ENCODE measurements at places on chromosomes 11 and 22.

GRCh38 chr11:76620489-76620888 is 50.1 kb downstream of the LRRC32 start:
- DNase-seq, result no peak

DNA sequence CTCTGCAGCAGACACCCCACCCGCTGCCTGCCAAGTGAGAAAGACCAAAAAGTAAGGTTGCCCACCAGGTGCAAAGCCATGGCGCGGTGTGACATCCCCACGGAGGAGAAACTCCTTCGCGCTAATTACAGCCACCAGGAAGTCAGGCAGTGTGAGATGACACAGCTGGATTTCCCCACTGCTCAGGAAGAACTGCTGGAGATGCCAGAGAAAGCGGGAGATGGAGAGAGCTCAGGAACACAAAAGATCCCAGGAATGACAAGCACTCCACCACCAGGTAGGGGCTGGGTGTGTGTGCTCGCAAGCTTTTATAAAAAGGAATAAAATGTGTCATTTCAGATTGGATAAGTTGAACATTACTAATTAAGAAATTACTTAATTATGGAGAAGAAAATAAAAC is 292.7 kb downstream of the OPCML start:
- no peak for DNase-seq

GRCh38 chr11:101435408-101435973 is 148.3 kb downstream of the TRPC6 start:
- no peak for DNase-seq

GRCh38 chr11:78838417-78838816 is 263.8 kb upstream of the NARS2 start:
- no peak for DNase-seq

GRCh38 chr11:128747728-128748148 is 53.9 kb downstream of the FLI1 start:
- DNase-seq, result no peak

DNA sequence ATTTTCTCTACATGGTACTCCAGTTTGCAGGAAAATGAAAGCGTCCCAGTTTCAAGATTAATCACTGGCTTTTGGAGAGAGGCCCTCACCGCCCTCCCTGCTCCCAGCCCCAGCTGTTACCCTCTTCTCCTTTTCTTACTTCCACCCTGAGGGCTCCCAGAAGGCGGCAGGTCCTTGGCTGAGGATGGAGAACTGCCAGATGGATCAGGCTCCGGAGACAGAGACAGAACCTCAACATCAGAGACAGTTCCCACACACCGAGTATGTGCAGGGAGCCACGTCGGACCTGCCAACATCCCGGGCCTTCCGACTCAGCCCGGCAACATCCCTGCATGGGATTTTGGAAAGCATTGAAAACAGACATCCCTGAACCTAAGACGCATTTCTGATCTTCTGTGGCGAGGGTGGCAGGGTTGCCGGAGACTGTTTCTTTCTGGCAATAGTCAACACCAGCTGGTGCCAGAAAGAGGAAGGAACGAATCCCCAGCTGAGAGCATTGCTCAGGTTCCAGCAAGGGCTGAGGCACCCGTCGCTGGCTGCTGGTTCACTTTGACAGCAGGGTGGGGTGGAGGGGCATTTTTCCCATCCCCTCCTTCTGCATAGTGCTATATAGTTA is 467.1 kb downstream of the MIAT start:
- no peak for DNase-seq

DNA sequence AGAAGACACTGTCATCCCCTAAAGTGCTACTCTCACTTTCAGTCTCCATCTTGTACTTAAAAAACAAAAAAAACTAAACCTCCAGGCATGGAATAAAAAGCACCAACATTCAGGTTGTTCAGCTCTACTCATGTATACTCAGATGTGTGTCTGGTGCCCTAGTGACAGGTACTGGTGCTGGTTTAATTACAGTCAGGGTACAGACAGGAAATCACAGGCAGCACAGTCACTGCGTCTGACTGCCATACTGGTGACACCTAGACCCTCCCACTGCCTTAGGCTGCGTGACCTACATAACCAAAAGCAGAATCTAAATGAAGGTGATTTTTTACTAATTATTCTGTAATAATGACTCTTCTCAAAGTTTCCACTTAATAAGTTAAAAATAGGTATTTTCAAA is at the start of gene ARHGAP32:
Gene ARHGAP32 (minus strand): TSS at position 176 of the 400 bp plus-strand sequence. CDS start 127 bp downstream, at position 49.
- peak; percentile 31 for DNase-seq

DNA sequence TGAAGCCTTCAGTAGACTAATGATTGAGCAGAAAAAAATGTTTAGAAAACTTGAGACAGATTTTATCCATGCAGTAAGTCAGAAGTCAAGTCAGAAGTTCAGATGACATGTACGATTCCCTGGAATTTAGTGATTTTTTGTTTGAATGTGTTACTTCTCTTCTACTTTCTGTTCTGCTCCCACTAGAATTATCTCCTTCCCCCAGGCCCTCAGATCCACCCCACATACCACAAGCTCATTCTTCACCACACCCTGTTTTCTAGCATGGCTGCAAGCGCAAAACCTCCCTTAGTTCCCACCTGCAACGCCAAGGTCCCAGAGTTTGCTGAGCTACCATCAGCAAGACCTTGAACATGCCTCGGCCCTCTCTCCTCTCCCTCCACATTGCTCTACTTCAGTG is 64.1 kb downstream of the KCNJ1 start:
- DNase-seq, result no peak

GRCh38 chr11:68914761-68915160 is 11.1 kb downstream of the IGHMBP2 start:
- no peak for DNase-seq

- DNase-seq, result no peak
These were observed 377.3 kb upstream of the CCDC90B start for GRCh38 chr11:83663446-83663845.

- DNase-seq, result no peak
These were observed 56.2 kb downstream of the CASP12 start for GRCh38 chr11:104841973-104842525.

GRCh38 chr11:72244361-72245262 is 636 bp upstream of the PHOX2A start:
- no peak for DNase-seq

DNA sequence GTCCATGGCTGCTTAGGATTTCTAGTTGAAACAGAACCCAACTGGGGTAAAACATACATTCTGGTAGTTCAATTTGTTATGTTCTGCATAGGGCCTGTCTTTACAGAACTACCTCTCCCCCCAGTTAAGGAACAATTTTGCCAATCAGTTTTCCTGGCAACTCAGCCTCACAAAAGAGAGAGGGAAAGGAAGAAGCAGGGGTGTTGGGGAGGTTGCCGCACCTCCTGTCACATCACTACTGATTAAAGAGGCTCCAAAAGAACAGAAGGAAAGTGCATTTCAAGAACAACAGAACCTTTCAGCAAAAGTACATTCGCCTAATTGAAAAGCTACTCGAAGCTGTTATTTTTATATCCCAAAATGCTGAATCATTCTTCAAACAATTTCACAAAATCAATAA is 217.6 kb downstream of the CADM1 start:
- no peak for DNase-seq
